Heart right ventricle (tissue), 16 donors: ENCODE measurements at places on chromosomes 11 and 22.

GRCh38 chr11:78753297-78753696 lies 178.6 kb upstream of the NARS2 start:
- DNase-seq, result no peak

DNA sequence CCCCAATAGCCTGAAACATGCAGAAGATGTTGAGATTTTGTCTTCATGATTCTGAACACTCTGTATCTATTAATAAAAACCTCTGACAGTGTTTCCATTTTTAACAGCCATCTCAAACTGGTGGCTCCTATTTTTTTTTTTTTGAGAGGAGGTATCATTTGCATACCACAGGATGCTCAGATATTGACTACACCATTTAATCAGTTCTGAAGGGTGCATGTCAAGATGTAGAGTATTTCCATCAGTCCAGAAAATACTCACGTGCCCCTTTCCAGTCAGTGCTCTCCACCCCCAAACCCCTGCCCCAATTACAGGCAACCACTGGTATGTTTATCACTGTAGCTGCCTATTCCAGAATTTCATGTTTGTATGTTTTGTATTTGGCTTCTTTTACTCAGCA lies 85.3 kb upstream of the SORL1-AS1 start:
- DNase-seq, result no peak

- DNase-seq, result no peak
Observed at GRCh38 chr11:70478166-70478890, 80.0 kb downstream of the CTTN start.

DNA sequence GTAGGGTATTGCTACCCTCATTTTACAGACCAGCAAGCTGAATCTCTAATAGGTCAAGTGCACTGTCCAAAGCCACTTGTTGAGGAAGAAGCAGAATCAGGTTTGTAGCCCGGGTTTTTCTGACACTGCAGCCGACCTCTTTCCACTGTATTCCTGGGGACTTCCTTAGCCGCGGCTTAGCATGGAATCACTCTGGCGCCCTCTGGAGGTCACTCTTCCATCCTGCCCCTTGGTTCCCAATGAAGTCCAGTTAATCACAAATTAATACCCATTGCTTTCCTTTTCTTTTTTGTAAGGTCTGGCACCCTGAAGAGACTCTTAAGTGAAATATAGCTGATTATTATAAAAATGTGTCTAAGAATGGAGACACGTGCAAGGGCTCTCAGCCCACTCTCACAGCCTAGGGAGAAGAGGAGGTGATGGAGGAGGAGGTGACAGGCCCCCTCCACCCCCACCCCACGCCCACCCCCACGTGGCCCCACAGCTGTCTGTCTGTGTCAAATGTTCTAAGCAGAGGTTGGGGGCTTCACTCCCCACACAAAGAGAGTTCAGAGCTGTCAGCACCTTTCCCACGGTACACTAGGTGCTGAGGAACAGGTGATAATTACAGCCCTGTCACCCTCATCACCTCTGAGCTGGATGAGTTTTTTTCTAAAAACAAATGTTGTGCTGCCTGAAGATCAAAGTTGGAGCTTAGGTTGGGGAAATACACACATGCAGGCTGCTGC lies 57.7 kb upstream of the DRD2 start:
- DNase-seq, result peak; percentile 75

GRCh38 chr11:18314784-18315523 lies 7.0 kb downstream of the HPS5 start:
- DNase-seq, result no peak

- no peak for DNase-seq
Observed at GRCh38 chr22:48153726-48154125, 1391.3 kb downstream of the TBC1D22A start.

DNA sequence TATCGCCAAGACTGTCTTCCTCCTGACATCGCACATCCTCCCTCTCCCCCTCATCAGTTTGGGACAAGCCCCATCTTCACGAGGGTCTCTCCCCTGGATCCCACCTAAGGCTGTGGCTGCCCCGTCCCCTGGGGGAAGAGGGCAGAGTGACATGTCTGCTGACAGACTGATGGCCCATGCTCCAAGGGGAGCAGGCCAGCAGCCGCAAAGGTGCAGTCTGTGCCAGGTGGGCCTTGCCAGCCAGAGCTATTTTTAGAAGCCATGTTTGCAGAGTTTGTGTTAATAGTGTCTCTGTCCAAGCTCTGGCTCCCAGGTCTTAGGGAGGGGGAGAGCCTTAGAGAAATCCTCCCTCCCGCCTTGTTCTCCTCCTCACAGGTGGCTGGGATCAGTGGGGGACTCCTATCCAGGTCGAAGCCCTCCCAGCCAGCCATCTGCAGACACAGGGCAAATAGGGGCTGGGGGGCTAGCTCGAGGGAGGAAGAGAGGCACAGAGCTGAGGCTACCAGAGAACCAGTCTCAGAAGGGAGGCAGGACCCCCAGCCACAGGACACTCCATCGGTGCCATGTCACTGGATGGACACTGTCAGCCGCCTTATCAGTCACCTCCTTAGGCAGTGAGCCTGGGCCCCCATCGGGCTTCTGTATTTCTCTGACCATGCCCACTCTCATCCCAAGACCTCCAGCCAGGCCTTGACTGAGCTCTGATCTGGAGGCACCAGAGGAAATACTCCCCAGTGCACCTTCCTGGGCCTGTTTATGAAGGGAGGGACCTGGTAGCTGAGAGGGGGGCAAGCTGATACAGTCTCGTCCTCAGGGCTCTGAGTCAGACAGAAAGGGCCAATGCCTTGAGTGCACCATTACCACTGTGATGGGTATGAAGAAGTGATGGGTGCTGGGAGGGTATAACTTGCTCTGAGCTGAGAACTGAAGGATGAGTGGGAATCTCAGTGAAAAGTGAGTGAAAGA lies 49.3 kb downstream of the CHRDL2 start:
- DNase-seq, result peak; percentile 63

GRCh38 chr11:123363556-123363955 lies 66.5 kb upstream of the GRAMD1B start:
- peak; percentile 53 for DNase-seq

DNA sequence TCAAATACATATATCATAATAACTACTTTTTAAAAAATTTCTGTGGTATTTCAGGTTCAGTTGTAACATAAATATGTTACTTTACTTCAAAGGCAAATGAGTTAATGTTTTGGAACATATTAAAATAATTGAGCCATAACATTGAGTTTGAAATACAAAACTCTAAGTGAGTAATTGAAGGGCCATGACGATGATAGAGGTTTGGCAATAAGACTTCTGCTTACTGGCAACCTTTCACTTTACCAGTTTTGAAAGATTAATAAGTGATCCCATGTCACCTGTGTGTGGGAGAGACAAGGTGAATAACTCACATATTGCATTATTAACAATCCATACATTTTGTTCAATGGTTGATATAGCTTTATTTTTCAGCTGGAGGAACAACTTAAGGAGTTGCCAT lies 144.4 kb downstream of the GRIA4 start:
- no peak for DNase-seq

- no peak for DNase-seq
Observed at GRCh38 chr11:11346303-11346702, 6.7 kb downstream of the CSNK2A3 start.

- DNase-seq, result no peak
Observed at GRCh38 chr11:103525069-103525468, 415.8 kb downstream of the DYNC2H1 start.
